Hematopoietic multipotent progenitor cell treated with erythropoietin and hydrocortisone succinate and interleukin-3 and kit ligand, for 15 days (in vitro differentiated cells): ENCODE measurements at places on chromosomes 1 and 21.
A peak's percentile ranks its signal among the peaks of the same experiment; 100 is the strongest.

DNA sequence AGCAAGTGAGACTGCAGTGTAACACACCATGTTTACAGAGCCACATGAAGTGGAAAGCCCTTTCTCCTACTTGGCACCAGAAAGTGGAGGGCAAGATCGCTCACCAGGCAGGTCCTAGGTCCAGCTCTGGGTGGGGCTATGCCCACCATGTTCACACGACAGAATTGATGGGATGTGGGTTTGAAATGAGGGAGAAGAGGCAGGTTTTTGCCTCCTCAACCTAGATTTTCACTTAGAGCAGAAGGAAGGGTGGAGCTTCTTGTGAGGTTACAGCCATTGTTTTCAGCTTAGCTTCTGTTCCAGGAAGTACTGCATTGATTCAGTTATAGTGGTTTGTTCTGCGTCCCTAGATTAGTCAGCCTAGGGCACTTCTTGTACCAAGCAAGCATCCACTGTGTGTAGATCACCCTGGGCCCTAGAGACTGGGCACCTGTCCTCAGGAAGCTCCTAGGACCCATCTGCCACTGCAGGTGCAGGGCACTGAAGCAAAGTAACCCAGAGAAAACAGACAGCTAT is 2.3 kb downstream of the CD53 start:
- no peak for DNase-seq

DNA sequence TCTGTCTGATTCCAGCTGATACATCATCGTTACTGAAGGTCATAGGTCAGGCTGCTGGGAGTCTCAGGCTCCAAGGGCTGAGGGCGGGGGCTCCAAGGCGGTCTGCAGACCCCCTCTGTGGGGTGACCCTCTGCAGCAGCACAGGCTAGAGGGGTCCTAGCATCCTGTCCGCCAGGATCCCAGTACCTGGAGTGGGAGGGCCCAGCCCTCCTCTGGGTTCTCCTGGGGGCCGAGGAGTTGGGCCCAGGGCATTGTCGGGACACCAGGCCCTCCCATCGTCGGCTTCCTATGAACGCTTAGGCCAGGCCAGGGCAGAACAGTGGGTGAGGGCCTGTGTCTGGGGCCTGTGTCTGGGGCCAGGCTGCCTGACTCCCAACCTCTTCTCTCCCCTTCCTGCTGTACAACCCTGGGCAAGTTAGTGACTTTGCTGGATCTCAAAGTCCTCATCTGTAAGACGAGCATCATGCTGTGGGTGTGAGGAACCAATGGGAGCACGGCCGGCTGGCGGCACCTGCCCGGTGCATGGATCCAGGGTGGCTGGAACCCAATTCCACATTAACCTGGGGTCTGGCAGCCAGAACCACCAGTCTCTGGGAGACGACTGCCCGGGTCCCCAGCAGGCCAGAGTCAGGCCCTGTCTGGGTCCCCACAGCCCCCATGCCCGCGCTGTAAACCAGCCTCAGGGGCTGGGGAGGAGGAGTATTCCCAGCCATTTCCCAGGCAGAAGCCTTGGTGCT is 56.2 kb upstream of the COL18A1 start:
- no peak for DNase-seq

DNA sequence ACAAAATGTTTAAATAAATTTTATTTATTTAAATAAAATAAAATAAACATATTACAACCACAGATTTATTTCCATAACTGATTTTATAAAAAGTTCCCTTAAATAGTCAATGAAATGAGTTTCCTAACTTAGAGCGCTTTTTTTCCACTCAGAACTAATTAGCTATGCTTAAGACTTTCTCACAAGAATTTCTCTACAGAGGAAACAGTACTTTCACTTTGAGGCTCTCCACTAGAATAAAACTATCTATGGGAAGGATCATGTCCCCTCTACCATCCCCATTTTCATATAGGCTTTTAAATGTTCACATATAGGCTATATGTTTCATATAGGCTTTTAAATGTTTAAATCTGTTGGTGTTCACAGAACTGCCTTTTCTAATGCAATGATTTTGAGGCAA is 40.0 kb upstream of the DPH5 start:
- DNase-seq = no peak

GRCh38 chr1:234040446-234041317 is 136.2 kb downstream of the SLC35F3 start:
- DNase-seq = no peak

- no peak for DNase-seq
Measured at GRCh38 chr1:29121516-29121935, 2.2 kb downstream of the TMEM200B start.

DNA sequence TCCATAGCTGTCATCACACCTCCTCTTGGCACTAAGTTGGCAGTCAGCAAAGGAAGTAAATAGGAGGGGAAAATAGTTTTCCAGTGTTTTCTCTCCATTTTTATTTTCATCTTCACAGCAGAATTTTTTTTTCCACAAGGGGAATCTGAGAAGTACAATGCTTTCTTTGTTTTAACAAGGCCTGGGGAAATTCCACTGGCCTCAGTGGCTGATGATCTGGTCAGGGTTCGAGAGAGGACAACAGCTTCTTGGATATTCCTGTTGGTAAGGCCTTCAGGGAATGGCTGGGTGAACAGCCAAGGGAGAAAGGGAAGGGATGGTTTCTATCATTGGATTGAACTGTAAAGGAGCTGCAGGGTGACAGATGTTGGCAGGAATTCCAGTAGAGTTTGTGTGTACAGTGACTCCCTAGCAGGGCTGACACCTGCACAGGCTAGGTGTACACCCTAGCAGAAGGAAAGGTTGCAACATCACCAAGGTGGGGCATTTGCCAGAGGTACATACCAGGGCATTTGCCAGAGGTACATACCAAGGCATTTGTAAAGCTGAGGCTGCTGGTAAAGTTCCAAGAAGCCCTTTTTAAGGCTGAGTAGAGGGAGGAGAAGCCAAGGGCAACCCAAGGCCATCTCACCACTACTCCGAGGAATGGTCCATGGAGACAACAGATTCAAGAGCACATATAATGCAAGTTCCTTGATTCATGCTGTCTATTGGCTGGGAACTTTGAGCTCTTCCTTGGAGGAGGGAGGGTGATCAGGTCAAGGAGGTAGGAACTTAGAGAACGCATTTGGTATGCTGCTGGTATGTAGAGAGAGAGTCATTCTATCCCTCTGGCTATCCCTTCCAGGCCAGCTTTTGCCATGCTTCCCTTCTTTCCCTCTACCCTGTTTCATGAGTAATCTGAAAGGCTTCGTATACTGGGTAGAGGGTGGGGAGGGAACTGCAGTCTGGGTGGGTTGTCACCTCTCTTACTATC is 3.1 kb downstream of the GJA5 start:
- no peak for DNase-seq

- DNase-seq = no peak
Measured at GRCh38 chr1:157724537-157725220, 24.1 kb upstream of the FCRL3 start.

GRCh38 chr1:44347280-44347679 is 7.8 kb downstream of the ERI3 start:
- DNase-seq = no peak

DNA sequence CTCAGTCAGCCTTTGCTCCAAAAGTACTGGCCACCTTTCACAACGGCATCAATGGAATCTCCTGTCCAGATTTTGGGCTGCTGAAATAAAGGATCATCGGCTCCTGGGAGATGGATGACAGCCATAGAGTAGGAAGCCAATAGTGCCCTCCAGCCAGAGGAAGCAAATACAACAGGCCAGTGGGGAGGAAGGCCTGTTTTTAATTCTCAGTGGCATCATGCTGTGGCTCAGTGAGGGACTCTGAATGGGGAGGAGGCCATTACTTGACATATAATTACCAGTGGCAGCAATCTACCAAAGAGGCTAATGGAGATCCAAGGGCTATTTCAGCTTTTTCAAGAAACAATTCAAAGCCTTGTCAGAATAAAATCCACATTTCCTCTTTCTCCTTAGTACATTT is 26.7 kb downstream of the COLGALT2 start:
- no peak for DNase-seq

GRCh38 chr1:180640531-180640949 is 8.7 kb downstream of the XPR1 start:
- no peak for DNase-seq

GRCh38 chr1:32605711-32606424 is 44.5 kb downstream of the ZBTB8OS start:
- no peak for DNase-seq

GRCh38 chr1:160629286-160630210 is 17.3 kb downstream of the SLAMF1 start:
- DNase-seq = no peak

GRCh38 chr1:185843297-185843869 is 109.2 kb downstream of the HMCN1 start:
- no peak for DNase-seq

DNA sequence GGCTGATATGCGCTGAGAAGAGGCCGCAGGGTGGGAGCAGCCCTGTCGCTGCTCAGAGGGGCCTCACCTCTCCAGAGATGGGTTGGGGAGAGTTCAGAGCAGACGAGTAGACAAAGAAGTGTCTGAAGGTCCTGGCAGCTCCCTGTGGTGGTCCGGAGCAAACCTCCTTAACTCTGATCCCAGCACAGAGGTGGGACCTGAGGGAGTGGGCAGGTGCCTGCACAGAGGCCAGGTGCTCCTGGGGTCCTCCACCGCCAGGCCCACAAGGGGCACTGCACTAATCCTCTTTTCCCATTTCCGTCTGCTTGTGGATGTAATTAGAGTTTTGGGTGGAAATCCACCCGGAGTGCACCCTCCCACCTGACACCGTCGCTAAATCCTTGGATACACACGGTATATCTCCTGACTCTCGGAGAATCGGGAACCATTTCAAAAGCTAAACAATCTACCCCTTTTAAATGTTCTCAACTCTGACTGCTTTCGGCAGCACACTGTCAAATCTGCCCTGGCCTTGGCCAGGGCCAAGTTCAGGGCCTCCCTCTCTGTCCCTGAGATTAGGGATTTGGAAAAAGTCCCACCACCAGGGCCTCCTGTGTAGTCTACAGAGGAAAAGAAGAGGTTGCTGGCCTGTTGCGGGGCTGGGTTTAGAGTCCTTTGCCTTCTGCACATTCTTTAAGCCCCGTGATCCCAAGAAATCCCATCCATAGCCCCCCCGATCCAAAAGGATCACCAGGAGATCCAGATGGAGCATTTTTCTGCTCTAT is 22.4 kb downstream of the CASZ1 start:
- DNase-seq = no peak

DNA sequence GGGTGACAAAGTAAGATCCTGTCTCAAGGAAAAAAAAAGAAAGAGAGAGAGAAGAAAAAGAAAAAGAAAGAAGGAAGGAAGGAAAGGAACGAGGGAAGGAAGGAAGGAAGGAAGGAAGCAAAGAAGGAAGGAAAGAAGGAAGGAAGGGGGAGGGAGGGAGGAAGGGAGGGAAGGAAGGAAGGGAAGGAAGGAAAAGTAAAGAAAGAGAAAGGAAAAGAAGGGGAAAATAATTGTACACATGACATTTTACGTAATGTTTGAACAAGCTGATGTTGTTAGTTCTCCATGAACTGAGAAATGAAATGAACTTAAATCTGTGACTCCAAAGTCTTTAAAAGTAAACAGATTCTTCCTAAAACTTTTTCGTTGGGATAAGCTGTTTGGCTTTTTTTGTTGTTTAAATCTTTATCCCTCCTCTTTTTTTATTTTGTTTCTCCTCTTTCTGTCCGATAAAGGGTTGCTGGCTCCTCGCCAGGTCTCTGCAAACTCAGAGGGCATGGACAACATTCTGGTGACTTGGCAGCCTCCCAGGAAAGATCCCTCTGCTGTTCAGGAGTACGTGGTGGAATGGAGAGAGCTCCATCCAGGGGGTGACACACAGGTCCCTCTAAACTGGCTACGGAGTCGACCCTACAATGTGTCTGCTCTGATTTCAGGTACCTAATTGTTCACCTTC is 59.8 kb downstream of the IL12RB2 start:
- peak; percentile 9 for DNase-seq

GRCh38 chr1:234231061-234231892 is 142.0 kb upstream of the COA6 start:
- no peak for DNase-seq

DNA sequence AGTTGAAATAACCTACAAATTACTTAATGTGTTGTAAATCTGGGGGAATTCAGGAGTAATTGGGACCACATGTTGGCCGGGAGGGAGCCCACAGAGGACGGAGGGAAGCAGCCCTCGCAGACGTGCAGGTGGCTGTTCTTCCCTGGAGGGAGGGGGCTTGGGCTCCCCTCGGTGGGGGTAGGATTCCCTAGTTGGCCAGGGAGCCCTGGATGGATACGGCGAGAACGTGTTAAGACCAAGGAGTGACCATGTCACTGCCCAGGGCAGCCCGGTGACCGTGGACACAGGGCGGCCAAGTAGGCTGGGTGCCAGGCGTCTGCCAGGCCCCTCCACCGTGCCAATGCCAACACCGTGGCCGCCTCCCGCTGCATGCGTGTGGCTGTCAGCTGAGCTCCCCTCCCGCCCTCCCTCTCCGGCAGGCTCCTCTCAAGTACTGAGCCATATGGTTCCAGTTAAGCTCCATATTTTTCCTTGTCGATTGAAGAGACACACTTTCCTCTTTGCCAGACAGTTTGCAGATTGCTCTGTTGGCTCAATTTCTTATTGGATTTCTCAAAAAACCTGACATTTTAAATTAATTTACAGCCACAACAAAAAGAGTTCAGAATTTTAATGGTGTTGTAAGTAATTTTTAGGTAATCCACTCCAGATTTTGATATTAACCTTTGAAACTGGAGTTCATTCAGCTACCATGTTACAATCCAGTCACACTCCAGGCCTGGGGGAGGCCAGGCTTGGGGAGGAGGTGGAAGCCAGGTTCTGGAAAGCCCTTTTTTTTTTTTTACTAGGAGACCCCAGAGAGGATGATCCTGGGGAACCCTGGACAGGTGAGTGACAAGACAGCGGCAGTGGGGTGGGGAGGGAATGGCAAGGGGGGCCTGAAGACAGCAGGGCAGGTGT is 71.2 kb downstream of the CASZ1 start:
- no peak for DNase-seq

GRCh38 chr1:180928331-180929230 is 15.9 kb downstream of the KIAA1614 start:
- DNase-seq = no peak

GRCh38 chr21:35406635-35407034 is 357.5 kb upstream of the RUNX1 start:
- no peak for DNase-seq

DNA sequence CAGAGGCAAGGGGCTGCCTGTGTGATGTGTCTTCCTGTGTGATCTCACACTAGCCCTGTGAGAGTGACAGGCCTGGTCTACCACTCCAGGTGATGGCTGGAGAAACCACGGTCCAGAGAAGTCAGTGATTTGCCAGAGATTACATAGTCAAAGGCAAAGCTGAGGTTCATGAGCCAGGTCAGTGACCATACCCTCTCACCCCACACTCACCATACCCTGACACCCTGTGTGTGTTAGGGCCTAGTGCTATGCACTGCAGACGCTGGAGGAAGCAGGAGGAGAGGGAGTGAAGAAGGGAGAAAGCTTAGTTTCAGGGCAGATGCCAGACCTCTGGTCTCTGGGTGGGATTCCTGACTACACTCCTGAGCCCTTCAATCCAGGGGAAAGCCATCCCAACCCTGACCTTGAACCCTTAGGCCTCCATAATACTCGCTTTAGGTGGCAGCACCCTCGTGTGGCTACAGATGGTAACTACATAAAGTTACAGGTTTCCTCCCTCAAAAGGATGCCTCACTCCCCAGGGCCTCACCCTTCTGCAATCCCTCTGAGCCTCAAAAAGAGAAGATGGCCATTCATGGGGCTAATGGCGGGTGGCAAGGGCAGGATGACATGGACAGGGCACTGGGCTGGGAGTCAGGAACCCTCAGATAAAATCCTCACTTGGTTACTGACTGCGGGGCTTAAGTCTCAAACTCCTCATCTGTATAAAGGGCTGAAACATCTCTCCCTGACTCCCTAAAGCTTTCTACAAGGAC is 20.8 kb upstream of the SDC3 start:
- DNase-seq = peak; percentile 61
